ENCODE measurements at places on chromosomes 16 and 17.
A peak's percentile ranks its signal among the peaks of the same experiment; 100 is the strongest.

DNA sequence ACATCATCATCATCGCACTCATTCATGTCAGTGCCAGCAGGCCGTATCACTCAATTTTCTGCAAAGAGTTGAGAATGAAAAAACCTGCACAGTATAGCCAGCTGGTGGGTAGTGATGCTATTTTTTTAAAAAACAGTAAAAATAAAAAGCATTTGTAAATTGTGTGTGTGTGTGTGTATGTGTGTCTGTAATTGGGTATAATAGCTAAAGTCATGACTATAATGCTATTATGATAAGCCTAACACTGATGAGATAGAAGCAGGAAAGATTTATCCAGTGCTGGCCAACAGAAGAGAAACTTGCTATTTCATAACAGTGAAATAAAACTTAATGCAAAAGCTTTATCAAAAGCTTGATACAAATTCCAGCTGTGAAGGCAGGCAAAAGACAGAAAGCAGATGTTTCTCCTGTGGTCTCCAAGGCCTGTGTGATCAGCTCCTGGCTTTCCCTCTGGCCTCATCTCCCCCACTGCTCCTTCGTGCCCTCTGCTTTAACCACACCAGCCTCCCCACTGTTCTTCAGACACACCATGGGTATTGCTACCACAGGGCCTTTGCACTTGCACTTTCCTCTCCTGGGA is 206.2 kb upstream of the IRX5 start:
- no peak for DNase-seq

GRCh38 chr16:86029131-86029741 is 130.3 kb downstream of the IRF8 start:
- no peak for DNase-seq

DNA sequence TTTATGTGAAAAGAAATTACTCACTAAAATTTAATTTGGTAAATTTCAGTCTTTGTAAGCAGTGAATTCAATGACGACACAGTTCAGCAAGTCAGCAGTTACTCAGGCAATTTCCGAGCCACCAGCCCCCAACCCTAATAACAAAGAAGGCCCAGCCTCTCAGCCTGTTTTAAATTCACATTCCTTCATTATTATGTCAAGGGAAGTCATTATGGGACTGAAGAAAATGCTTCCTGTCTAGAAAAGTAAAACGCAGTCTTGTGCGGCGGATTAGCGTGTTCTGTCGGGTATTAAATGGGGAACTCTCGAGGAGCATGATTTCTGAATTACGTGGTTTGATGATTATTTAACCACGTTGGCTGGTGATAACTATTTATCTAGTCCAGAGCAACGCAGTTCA is 177.6 kb downstream of the AIPL1 start:
- no peak for DNase-seq

DNA sequence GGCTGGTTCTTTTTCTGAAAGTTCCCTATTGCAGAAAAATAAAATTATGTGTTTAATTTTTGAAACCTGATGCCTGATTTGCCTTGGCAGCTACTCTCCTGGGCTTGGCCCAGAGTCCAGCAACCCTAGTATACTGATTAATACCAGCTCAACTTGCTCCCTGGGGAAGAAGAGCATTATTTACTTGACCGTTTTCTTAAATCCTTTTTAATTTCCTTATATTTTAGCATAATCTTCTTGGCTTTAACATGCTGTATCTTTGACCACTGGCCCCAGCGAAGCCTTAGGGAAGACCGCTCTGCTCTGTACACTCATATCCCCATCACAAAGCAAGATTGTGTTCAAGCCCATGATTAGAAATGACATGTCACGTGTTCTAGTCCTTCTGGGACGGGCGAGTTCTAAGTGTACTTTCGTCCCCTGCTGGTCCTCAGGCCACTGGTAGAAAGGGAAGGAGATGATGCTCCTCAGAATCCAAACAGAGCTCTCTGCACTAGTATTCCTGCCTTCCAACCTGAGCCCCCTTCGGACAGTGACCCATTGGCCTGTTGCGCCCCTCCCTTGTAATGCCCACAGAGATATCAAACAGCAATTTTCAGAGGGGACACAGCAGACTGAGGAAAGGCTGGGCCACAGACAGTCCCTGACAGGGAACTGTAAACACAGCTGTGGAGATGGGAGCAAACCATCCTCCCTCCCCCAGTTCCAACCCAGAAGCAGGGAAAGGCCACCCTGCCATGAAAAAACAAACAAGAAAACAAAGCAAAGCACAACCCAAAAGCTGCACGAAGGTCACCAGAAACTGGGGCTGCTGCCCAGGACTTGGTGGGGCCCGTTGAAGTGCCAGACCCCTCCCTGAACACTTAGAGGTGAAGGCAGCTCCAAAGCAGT is 4.3 kb upstream of the EZH1 start:
- DNase-seq, result no peak

DNA sequence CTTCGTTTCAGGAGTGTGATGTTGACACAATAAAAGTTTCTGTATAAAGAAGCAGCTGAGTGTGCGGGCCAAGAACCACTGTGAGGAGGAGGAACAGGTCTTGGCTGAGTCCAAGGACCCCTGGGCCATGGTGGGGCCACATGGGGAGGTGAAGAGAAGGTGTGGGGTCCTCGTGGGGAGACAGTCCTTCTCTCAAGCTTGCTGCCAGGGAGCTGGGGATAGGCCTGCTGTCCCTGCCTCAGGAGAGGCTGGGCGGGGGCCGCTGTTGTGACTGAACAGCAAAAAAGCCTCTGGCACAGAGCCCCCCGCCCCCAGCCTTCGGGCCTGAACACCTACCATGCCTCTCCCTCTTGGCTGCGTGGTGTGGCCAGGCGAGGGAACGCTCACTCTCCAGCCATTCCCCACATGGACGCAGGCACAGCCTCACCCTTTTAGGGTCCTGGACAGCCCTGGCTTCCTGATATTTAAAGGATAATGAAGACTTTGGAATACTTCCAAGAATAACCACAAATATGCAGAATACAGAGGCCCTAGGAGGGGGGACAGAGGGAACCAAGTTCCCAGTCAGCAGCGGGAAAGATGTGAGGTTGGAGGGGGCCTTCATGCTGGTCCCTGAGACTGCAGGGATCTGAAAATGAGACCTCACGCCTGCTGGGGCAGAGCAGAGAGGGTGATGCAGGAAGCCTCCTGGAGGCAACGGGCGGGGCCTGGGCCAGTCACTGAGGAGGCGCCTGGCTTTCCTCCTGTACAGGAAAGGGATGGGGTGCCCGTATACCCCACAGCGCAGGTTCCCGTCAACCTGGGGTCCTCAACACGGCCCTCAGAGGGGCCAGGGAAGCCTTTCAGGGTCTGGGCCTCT is 100.0 kb upstream of the CREBBP start:
- DNase-seq, result no peak

- no peak for DNase-seq
These were observed 216.2 kb downstream of the HS3ST3A1 start for GRCh38 chr17:13385481-13385911.

DNA sequence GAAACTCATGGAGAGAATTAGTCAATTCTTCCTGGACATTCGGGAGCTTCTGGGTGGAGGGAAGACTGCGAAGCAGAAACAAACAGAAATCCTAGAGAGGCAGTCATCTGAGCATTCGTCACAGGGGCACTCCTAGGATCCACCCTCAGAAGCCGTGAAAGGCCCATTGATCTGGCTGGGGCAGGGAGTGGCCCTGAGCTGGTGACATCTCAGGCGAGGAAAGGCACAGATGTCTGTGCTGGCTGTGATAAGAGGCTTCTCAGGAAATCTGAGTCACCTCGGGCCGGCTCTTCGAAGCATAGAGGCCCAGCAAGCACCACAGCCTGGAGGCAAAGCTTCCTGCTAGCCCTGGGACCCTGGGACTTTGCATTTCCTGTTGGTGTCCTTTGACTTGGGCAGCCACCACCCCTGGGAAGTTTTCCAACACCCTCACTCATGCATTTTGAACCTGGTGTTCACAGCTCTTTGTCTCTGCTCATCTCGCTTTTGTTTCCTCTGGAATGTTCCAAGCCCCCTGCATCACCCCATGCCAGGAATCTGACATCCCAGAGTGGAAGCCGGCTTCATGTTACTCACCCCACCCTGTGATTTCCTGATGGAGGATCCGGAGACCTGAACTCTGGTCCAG is 23.3 kb upstream of the CDRT4 start:
- DNase-seq, result no peak

- DNase-seq, result no peak
These were observed 97.6 kb upstream of the CBX4 start for GRCh38 chr17:79936641-79937381.

- no peak for DNase-seq
These were observed 39.0 kb upstream of the CRISPLD2 start for GRCh38 chr16:84780544-84781376.

DNA sequence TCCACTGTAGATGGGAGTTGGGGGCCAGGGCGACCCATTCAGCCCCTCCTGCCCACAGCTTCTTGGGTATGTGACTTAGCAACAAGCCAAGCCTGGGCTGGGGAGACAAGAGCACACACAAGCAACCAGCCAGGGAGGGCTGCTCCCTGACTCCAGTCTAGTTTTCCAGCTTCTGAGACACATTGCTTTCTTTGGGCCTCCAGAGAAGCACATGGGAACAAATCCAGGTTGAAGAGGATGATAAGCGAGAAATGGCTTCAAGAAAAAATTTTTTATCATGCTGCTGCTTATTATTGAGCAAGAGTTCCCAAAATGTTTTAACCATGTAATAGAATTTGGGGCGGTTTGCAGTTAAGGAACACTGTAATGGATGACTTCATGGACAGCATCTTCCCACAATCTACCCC is 173.7 kb downstream of the SOX9 start:
- no peak for DNase-seq

- DNase-seq, result no peak
These were observed 1.5 kb downstream of the FLCN start for GRCh38 chr17:17235212-17236174.

DNA sequence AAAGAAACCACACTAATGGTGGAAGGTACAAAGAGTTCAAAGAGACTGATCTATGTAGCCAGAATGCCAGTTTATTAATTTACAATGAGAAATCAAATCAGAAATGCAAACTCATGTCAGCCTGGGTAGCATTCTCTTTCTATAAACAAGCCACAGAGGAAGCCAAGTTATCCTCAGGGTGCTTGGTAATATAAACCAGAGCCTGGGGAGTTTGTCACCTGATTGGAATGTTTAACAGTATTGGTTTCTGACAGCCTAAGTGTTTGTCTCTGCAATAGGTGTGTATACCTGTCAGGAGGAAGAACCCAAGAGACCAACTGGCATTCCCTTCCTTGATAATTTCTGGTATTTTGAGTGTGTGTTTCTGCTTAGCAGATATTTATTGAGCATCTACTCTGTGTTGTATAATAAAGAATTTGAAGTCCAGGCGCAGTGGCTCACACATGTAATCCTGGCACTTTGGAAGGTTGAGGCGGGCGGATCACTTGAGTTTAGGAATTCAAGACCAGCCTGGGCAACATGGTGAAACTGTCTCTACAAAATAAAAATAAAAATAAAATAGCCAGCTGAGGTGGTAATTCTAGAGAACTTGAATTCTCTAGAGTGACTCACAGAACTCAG is 3.1 kb upstream of the C17orf58 start:
- DNase-seq, result no peak

DNA sequence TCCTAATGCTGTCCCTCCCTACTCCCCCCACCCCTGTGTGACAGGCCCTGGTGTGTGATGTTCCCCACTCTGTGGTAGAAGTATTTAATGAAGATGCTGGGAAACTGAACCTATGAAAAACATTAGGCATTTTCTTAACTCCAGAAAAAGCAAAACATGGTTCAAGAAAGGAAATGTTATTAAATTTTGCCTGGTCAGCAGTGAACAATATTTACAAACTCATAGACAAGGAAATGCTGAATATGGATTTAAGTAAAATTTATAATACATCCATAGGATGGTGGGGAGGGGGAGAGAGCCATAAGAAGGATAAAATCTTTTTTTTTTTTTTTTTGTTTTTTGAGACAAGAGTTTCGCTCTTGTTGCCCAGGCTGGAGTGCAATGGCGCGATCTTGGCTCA is 10.8 kb upstream of the CRYBA1 start:
- no peak for DNase-seq

- DNase-seq, result no peak
These were observed 157.0 kb downstream of the COPRS start for GRCh38 chr17:31702041-31702440.

DNA sequence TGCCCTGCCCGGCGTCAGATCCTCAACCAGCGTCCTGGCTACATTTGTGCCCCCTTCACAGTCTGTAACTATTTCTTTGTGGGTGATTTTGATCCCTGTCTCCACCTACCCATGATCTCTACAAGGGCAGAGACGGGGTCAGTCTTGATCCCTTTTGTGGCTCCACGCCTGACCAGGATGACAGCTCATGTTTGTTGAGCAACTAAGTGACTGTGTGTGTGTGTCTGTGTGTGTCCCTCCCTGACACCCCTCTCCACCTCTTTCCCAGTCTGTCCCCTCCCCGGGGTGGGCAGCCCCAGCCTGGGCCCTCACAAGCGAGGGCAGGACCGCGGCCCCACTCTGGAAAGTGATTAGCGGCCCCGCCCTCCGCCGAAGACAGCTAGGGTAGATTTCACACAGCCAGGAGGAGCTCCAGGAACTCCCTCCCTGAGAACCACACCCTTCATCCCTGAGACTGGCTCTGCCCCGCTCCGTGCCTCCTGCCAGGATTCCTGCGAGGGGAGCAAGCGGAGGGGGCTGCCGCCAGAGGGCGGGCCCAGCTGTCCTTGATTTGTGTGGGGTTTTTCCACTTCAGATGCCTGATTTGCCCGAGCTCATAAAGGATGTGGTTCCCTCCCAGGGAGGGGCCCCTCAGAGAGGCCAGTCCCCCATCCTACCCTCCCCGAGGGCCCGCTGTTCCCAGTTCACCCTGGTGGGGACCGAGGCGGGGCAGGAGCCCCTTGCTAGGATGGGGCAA is 5.3 kb upstream of the HS3ST6 start:
- DNase-seq, result no peak

- no peak for DNase-seq
These were observed 11.1 kb downstream of the HS3ST3B1 start for GRCh38 chr17:14311981-14312380.

- peak; percentile 65 for DNase-seq
These were observed at the start of gene SPECC1 for GRCh38 chr17:20009302-20010098. Gene SPECC1 (plus strand): TSS chr17:20009359. CDS start chr17:20096652, 87,293 bp downstream.

All from NCI-H1092 (cell line).